GM06990 (cell line): ENCODE measurements at places on chromosomes 5 and 9.

GRCh38 chr5:147072622-147073021 lies 162.2 kb upstream of the STK32A start:
- DNase-seq = no peak

DNA sequence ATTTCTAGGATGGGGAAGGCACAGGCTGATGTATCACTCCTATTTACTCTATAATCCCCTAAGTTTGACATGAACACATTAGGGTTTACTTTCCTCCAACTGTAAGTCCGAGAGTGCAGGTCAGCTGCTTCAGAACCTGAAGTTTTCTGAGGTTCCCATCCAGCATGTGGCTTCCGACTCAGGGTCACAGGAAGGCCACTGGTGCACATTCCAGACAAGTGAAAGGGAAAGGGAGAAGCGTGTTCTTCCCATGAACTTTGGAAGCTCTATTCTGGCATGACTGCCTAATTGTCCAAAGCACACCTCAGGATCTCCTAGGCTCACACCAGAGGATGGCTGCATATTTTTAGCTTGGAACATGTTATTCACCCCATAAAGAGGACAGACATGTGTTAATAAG lies 602.6 kb downstream of the SEMA5A start:
- DNase-seq = no peak

- no peak for DNase-seq
These were observed 100.9 kb upstream of the HCN1 start for GRCh38 chr5:45796959-45797553.

GRCh38 chr5:97745817-97746216 lies 562.8 kb upstream of the RIOK2 start:
- DNase-seq = no peak

DNA sequence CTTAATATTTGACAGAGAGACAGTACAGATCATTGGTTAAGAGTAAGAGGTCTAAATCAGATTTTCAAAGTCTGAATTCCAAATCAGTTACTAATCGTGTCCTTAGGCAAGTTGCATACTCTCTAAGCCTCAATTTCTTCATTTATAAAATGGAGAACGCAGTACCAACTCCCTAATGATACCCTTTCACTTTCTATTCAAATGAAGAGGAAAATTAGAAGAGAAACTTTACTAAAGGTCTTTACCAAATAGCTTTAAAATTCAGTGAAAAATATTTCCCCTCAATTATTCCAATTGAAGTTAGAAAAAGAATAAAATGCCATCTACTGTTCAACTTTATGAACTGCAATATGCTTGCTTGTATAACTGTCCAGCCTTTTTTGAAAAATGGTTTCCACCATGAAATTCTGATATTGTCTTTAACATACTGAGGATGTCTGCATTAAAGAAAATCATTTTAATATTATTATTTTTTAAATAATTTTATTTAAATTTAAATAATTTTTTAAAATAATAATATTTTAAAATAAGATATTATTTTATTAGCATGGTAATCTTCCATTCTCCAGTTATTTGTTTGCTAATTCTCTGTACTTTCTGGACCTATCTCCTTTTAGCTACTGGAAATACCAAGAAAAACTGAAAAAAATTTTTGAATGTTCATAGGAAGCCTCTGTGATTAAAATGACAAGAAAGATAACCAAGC lies 36.0 kb downstream of the POC5 start:
- DNase-seq = peak; percentile 9

GRCh38 chr9:92726971-92727715 lies 37.5 kb downstream of the BICD2 start:
- DNase-seq = no peak

GRCh38 chr9:88773627-88774244 lies 217.5 kb upstream of the S1PR3 start:
- no peak for DNase-seq

DNA sequence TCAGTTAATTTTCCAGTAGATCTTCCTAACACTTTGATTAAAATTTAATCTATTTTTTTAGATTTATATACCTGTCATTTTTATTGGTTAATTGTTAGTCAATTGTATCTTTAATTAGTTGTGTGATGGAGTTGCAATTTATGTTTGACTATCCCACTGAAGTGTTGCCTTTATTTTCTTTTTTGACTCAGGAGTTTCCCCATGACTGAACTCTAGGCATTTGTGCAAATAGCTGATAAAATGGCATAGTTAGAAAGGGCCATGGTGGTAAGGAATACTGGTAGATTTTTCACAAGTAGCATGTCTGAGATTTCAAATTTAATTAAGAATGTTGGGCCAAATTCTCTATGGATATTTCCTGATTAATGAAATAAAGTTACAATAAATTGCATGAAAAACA lies 273.1 kb upstream of the DAB2 start:
- no peak for DNase-seq

DNA sequence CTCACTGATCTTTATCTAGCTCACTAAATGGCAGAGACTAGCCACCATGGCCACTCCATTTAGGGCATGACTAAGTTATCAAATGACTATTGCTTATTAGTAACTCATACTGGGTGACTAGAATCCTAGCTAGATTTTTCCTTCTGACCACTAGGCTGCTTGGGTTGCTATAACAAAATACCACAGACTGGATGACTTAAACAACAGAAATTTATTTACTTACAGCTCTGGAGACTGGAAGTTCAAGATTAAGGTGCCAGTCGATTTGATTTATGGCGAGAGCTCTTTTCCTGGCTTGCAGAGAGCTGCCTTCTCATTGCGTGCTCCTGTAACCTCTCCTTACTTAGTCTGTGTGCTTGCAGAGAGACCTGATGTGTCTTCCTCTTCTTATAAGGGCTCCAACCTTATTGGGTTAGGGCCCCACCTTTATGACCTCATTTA lies 55.0 kb upstream of the APC start:
- DNase-seq = no peak

DNA sequence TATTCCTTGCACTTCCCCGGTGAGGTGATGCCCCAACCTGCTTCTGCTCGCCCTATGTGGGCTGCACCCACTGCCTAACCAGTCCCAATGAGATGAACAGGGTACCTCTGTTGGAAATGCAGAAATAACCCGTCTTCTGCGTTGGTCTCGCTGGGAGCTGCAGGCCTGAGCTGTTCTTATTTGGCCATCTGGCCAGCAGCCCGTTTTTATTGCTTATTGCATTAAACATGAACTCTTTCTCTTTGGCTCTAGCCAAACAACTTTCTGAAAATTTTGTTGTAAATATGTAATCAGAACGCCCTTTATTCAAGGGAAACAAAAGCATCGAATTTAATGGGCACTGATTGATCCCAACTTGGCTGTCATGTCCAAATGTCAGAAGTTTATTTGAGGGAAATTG lies 124.7 kb upstream of the FTMT start:
- DNase-seq = no peak

DNA sequence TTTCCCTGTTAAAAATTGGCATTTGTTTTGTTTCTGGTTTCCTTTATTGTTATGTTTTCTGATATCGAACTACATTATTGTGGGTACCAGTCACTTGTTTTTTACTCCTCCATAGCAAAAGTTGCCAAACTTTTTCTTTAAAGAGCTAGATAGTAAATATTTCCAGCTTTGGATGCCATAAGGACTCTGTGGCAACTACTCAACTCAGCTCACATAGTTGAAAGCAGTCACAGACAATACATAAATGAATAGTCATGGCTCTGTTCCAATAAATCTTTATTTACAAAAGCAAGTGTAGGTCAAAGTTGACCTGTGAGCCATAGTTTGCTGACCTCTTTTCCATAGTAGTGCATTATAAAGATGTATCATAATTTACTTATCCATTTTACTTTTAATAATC lies 305.0 kb downstream of the RASEF start:
- DNase-seq = no peak

GRCh38 chr9:68585034-68585761 lies 44.5 kb upstream of the TMEM252 start:
- no peak for DNase-seq

GRCh38 chr5:5751498-5751897 lies 329.0 kb downstream of the ICE1 start:
- DNase-seq = peak; percentile 43

DNA sequence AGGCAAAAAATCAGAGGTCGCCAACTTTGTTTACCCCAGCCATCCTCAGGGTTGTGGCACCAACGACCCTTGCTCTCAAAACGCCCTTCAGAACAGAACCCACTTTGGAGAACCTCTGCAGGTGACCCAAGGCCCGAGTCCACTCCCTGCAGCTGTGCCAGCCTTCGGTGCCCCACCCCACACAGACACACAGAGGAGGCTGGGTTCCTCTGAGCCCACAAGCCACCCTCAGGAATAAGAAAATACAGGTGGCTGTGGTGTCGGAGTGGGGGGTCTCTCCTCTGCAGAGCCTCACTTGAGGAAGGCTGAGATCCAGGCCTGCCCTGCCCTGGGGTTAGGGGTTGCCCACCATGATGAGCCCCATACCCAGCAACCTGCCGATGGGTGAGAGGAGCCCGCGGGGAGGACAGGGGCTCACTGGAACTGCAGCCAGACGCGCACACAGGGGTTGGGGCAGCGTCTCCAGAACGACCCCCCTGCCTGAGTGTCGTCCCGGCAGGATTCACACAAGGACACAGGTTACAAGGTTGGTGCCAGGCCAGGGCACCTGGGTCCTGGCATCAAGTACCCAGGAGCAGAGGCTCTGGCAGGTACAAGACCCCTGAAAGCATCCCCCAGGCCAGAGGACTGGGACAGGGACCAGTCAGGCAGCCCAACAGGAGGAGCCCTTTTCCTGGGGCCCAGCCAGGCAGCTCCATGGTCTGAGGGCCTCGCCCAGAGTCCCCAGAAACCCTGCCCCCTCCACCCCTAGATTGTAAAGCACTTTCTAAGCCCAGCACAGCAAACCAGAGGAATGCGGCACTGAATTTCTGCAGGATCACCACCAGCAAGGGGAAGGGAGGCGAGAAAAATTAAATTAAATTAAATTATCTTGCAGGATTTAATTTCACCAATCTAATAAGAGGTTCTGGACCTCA lies 40.0 kb downstream of the NACC2 start:
- no peak for DNase-seq

- no peak for DNase-seq
These were observed 93.5 kb upstream of the SHB start for GRCh38 chr9:38162332-38163211.

DNA sequence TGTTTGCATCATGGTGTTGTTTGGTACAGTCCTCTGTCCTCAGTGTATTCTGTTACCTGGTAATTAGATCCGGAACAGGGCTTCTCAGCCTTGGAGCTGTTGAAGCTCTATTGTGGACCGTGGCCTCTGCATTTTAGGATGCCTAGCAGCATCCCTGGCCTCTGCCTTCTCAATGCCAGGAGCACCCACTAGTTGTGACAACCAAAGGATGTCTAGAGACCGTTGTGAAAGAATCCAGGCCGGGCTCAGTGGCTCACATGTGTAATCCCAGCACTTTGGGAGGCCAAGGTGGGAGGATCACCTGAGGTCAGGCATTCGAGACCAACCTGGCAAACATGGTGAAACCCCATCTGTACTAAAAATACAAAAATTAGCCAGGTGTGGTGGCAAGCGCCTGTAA lies 159.6 kb downstream of the CACNA1B start:
- no peak for DNase-seq

- DNase-seq = no peak
These were observed 9.0 kb upstream of the OR1N1 start for GRCh38 chr9:122536134-122536533.

DNA sequence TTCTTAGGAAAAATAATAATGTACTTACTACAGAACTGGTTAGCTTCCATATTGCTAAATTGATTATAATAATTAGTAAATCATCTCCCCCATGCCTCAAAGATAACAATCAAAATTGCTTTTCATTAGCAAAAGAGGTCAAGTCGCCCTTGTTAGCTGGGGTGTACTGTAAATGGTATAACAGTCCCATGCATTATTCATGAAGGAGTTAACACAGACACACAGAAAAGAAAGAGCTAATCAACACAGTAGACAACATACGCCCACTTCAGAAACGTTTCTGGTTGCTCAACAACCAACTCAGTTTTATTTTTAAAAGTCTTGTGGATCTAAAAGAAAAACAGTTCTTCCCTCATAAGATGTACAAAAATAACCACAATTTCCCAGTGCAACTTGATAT lies 100.2 kb downstream of the MPDZ start:
- no peak for DNase-seq

- DNase-seq = no peak
These were observed 420.5 kb downstream of the ZSWIM6 start for GRCh38 chr5:61752588-61752987.
